ENCODE measurements at places on chromosomes 16 and 17. TPM values are rescaled to one million over a fixed set of nuclear protein-coding genes. Genes with fewer than 3 reads are reported as not detected.

ZNF200 gene
- total RNA-seq, result 9.0 TPM

IRX3 gene
- total RNA-seq, result not detected

CACNG1 gene
- total RNA-seq, result not detected

DHRS7C gene
- total RNA-seq, result not detected

FAM234A gene
- 15.2 TPM for total RNA-seq

SYNGR3 gene
- total RNA-seq, result 5.9 TPM

TBX4 gene
- not detected for total RNA-seq

DNASE1L2 gene
- 0.55 TPM for total RNA-seq

SPN gene
- 103 TPM for total RNA-seq

ARHGDIG gene
- total RNA-seq, result not detected

EPN2 gene
- 8.2 TPM for total RNA-seq

NXPH3 gene
- 0.09 TPM for total RNA-seq

CD300E gene
- not detected for total RNA-seq

KRT33A gene
- total RNA-seq, result not detected

PROCA1 gene
- 4.5 TPM for total RNA-seq

NUP85 gene
- total RNA-seq, result 130 TPM
